ENCODE measurements at places on chromosomes 4 and X.

GRCh38 chr4:26307037-26307800 is 13.6 kb upstream of the RBPJ start:
- DNase-seq = no peak

- DNase-seq = no peak
These were observed 708.9 kb upstream of the HS3ST1 start for GRCh38 chr4:12137575-12137974.

DNA sequence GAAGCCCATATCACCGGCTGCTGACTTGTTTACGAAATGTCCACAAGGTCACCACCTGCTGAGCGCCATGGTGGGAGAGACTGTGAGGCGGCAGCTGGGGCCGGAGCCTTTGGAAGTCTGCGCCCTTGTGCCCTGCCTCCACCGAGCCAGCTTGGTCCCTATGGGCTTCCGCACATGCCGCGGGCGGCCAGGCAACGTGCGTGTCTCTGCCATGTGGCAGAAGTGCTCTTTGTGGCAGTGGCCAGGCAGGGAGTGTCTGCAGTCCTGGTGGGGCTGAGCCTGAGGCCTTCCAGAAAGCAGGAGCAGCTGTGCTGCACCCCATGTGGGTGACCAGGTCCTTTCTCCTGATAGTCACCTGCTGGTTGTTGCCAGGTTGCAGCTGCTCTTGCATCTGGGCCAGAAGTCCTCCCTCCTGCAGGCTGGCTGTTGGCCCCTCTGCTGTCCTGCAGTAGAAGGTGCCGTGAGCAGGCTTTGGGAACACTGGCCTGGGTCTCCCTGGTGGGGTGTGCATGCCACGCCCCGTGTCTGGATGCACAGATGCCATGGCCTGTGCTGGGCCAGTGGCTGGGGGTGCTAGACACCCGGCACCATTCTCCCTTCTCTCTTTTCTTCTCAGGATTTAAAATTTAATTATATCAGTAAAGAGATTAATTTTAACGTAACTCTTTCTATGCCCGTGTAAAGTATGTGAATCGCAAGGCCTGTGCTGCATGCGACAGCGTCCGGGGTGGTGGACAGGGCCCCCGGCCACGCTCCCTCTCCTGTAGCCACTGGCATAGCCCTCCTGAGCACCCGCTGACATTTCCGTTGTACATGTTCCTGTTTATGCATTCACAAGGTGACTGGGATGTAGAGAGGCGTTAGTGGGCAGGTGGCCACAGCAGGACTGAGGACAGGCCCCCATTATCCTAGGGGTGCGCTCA is 8.7 kb upstream of the MSANTD1 start:
- DNase-seq = no peak

- DNase-seq = no peak
These were observed 6.5 kb downstream of the TMEM150C start for GRCh38 chr4:82555276-82555675.

GRCh38 chrX:96776966-96777365 is 92.3 kb downstream of the DIAPH2 start:
- no peak for DNase-seq

DNA sequence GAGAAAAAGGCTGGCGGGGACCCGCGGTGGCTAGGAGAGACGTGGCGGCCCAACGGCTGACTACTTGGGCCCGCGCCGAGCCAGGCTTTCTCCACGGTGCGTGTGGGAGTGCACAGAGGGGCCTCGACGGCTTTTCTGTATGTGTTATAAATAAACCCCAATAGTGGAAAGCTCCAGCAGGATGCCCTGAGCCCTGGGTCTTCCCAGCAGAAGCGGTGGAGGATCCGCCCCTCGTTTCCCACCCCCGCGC is 268 bp upstream of the PRRG1 start:
- no peak for DNase-seq

Measured in activated naive CD4-positive, alpha-beta T cell treated with Interleukin-2 at 50 U/mL for 16 hours (primary cell).